ENCODE measurements at places on chromosomes 4 and X.

DNA sequence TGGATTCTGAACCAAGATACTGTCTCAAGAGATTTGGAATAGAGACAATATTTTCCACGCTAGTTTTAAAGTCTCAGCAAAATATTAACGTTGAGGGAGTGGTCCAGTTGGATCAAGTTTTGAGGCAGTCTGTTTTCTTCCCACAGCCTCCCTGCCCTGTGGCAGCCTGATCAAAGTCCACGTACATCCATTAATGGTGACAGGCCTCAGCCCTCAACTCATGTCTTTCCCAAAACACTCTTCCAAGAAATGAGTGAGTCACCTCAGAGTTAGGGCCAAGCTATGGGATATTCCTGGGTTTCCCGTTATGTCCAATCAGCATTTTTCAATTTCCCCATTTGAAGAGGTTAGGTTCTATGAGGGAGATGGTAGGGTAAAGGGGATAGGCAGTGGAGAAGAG lies 28.5 kb downstream of the EGFL6 start:
- no peak for DNase-seq

GRCh38 chrX:79336869-79337815 lies 30.0 kb downstream of the ITM2A start:
- no peak for DNase-seq

DNA sequence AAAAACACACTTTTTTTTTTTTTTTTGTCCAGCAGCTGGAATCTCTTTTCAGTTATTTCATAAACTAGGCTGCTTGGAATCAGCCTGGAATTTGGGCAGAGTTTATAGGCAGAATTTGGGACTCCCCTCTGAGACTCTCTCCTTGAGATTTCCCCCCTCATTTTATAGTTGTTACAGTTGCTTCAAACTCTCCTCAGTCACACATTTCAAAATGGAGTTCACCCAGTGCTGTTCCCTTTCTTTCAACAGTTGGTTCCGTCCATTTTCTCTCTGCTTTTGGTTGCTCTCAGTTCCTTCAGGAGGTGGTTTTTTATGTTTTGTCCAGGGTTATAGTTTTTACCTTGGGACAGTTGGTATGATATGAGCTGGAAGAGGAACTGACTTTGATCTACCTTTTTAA lies 27.5 kb downstream of the NSD2 start:
- no peak for DNase-seq

- DNase-seq: no peak
Measured at GRCh38 chrX:33923262-33923661, 208.9 kb downstream of the FAM47A start.

GRCh38 chrX:75327607-75328006 lies 53.7 kb downstream of the UPRT start:
- no peak for DNase-seq

GRCh38 chr4:129218360-129218759 lies 122.4 kb downstream of the C4orf33 start:
- DNase-seq: no peak

- no peak for DNase-seq
Measured at GRCh38 chrX:137072396-137072795, 38.6 kb upstream of the GPR101 start.

DNA sequence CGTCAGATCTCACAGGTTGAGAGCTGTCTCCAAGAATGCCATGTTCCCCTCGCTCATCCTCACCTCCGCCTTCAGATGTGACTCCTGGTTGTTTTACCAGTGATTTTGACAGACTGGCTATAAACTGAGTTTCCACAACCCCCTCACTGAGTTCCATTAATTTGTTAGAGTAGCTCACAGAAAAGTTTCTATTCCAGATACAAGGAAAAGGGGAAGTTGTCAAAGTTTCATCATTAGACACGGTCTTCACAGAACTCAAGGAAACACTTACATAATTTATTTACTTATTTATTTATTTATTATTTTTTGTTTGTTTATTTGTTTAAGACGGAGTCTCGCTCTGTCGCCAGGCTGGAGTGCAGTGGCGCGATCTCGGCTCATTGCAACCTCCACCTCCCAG lies 55.7 kb upstream of the IQSEC2 start:
- no peak for DNase-seq

DNA sequence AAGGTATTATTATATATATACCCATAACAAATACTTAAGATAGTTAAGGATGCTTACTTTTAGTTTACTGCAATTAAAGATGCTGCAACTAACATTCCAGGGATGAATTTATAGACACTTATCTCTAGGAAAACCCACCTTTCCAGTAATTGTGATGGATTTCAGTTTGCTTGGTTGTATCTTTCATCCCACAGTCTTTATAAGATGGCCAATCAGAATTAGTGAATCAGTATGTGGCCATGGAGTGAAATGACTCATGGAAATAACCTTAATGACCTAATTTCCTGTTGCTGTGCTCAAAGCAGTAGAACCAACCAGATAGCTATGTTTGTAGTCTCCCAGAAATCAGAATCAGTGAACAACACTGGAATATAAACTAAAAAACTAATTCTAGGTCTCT lies 26.4 kb downstream of the MOSPD2 start:
- no peak for DNase-seq

DNA sequence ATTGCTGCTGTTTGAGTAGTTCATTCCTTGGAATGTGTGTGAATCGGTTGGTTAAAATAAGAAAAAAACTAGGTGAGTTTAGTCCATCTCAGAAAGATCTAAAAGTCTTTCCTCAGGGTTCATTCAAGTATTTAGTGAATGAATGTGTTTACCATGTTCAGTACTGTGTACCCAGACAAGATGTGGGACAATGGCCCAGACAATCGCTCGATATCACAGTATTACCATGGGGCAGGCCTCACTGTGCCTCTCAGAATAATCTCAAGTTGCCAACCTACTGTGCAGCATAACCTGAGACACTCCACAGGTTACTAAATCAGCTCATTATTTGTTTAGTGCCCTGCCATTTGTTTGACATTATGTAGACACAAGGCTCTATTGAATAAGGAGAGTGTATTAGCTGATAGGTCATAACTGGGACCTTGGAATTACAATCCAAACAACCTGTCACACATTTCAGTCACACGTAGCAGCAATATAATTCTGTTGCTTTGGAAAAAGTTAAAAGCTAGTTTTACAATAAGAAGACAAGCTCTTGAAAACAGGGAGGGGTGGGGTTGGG lies 24.9 kb upstream of the AMOT start:
- DNase-seq: no peak

GRCh38 chr4:55438314-55438713 lies 42.6 kb downstream of the TMEM165 start:
- no peak for DNase-seq

DNA sequence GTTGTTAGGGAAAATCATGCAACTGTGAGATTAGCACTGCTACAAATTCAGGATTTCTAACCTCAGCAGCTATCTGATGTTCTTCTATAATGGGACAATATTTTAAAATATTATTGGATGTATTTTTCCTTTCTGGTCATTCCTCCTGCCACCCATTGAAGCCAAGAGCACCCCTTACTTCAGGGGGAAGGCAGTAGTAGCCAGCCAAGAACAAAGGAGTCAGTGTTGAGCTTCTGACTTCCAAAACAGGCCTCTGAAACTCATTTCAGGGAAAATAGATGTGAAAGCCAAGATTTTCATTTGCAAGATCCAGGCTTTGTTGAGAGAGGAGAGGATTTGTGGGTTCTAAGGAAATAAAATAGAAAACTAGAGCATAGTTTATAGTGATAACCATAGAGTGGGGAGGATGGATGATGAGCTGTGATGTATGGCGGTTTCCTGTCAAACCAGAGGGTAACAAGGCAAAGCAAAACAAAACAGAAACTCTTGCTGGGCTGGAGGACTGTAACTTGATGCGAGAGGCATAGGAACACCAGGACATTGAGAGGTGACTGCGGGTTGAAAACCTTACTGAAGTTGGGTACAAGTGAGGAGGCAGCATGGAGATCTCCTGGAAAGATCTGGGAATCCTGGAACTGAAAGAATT lies 173.7 kb upstream of the LEF1 start:
- no peak for DNase-seq
